ENCODE measurements at places on chromosomes 2 and 18.

DNA sequence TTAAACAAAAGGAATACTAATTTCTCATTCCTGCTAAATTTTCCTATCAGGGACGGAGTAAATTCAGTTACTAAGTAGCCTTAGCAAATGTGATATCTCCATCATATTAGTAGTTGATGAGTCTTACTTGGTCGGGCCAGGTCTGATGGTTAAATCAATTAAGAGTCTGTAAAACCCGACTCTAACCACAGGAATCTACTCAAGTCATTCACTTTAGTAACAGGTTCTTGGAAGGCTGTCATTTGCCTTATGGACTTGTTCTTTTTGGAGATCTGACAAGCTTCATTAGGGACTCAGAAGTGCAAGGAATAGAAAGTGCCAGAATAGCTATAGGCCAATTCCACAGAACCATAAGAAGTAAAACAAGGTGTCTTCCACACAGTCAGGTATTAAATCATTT, 119.0 kb downstream of the GCA start:
- no peak for DNase-seq

- DNase-seq = no peak
Measured at GRCh38 chr2:46351750-46352138, 54.5 kb downstream of the EPAS1 start.

DNA sequence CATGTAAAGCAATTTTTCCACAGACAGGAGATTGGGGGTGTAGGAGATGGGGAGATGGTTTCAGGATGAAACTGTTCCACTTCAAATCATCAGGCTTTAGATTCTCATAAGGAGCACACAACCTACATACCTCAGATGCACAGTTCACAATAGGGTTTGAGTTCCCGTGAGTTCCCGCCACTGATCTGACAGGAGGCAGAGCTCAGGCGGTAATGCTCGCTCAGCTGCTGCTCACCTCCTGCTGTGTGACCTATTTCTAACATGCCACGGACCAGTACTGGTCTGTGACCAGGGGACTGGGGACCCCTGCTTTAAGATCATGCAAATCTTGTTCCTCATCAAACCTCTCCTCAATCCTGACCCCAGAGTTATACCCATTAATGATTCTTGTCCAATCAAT, 70.1 kb downstream of the RPE start:
- no peak for DNase-seq

DNA sequence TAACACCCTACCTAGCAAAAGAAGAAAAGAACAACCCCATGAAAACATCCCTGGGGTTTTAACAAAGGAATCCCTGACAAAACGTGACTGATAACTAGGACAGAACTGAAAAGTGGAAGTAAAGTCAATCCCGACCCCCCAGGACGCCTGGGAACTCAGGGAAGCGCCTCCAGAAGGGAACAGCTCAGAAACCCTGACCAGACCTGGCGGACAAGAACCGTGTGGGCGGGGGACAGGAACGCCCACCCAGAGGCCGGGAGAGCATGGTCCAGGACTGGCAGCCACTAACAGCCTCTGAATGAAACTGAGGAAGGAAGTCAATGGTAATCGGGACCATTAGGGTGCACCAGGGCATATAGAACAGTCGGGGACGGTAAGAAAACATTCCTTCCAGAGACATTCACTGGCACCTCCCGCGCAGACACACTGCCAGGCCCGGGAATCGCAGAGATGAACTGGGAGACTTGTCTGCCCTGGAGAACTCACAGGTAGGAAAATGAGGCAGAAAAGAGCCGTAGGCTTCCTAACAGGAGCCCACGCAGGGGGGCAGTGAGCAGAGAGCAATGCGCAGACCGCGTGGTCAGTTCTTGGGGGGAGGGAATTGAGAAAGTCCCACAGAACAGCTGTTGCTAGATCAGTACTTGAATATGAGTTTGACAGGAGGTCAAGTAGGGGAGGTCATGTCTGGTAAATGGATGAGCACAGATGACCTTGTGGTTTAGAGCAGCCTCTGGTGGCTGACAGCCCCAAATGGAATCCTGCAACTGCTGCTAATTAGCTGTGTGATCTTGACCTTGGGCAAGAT, 1.3 kb upstream of the TBC1D8 start:
- DNase-seq = no peak

- no peak for DNase-seq
Measured at GRCh38 chr18:66916834-66917233, 312.9 kb upstream of the CDH19 start.

DNA sequence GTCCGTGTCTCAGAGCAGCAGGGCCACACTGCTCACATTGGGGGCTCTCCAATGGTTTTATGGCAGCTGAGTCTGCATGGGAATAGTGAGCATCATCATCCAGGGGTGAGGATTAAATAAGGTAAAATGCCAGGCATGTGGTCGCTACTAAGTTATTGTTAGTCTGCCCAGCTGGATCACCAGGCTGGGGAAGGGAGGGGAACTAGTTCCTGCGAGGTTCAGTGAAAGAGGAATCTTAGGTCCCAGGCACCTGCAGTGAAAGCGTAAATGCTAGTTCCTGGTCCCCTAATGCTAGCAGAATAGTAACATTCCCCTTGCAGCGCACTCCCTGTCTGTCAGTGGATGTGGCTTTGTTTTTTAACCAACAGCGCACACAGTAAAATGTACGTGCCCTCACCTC, 60.1 kb downstream of the ARHGEF4 start:
- no peak for DNase-seq

GRCh38 chr18:48893061-48893607, 57.6 kb downstream of the SMAD7 start:
- peak; percentile 55 for DNase-seq

- DNase-seq = no peak
Measured at GRCh38 chr2:48383036-48383435, 146.9 kb upstream of the STON1 start.

GRCh38 chr2:190205657-190206056, 114.0 kb downstream of the HIBCH start:
- DNase-seq = no peak

- no peak for DNase-seq
Measured at GRCh38 chr18:57063601-57064103, 83.2 kb upstream of the BOD1L2 start.

DNA sequence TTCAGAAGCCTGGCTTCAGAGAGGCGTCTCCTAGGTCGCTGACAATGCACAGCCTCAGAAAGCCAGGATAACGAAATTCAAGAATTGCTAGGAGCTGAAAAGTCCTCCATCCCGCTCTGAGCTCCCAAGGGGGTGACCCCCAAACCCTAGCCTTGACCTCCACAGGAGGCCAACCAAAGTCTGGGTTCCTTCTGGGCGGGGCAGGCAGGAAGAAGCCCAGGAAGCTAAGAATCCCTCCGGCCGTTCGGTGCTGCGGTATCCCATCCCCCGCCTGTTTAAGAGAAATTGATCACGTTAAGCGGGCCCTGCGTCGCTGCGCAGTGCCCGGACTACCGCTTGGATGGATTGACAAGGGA, 2.5 kb upstream of the OSR1 start:
- no peak for DNase-seq

GRCh38 chr2:160229591-160229990, 29.5 kb upstream of the ITGB6 start:
- no peak for DNase-seq

DNA sequence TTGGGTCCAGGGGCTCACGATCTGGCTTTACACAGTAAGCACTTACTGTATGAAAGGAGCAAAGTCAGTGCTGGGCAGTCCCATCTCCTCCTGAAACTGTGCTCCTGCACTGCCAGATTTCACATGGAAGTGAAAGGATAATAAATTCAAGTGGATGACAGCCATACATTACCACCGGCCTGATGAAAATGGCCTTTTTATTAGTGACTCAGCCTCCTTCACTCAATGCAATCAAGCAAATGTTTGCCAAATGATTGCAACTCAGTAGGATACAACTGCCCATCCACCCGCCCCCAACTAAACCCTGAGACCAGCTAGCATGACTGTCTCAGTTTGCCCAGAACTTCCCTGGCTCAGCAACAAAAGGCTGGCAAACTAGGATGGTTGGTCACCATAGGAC, 77.1 kb downstream of the MYO5B start:
- DNase-seq = no peak

DNA sequence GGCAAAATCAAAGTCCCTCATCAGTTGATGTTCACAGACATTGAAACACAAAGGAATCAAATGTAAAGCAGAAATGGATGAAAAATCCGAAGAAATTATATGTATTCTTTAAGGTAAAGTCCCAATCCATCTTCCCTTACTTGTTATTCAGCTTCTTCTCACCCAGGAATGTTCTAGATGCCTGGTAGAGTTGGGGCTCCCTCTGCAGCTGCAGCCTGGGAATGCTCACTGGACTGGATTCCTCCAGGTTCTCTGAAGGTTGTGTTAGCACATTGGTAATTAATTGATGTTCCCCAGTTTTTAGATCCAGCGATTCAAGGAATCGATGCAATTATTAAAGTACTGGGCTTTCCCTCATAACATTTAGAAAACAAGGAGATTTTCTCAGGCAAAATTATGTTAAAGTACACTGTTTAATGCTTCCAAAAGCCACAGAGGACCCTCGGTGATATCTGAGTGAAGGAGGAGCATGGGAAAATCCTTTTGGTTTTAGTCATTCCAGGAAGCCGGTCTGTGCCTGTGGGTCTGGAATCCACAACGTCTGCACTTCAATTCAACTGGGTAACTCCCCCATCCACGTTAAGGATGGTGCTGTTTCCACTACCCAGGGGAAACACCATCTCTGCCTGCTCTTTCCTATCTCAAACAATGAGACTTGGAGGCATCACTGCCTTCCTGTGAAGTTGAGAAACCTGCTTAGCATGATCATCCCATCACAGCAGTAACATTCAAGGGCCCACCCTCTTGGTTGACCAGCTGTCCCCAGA, 22.0 kb downstream of the NTSR2 start:
- no peak for DNase-seq

GRCh38 chr2:169572821-169573159, 875 bp downstream of the FASTKD1 start:
- no peak for DNase-seq

GRCh38 chr2:8379549-8379948, 302.3 kb upstream of the ID2 start:
- no peak for DNase-seq

GRCh38 chr18:25675123-25675850, 323.3 kb upstream of the ZNF521 start:
- no peak for DNase-seq

- no peak for DNase-seq
Measured at GRCh38 chr2:55239656-55240222, 7.3 kb downstream of the RPS27A start.

DNA sequence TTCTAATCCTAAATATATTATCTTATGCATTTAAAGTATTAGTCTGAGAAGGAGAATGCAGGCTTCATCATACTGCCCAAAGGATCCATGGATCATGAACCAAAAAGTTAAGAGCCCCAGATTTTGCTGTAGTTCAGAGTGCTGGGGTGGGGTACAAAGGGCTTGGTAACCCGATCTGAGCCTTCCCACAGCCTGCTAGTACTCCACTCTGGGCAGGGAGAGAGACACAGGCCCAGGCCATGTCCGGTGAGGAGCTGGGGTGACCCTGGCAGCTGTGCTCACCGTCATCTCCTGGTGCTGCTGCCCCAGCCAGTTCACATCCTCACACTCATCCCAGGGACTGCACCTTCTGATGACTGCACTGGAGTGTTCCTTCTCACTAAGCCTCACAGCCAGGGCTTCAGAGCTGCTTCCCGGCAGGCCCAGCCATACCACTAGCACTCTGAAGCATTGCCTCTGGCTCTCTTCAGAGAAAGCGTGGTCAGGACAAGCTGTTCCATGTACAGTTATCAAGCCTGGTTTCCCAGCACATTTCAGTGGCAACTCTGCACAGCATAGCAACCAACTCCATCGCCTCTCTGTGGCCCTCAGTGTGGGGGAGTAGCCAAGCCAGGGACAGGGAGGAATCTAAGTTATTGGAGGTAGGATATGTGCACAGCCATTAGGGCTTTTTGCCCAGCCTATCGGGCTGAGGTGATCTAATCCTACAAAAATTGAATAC, 189.0 kb upstream of the CTAGE1 start:
- peak; percentile 72 for DNase-seq

DNA sequence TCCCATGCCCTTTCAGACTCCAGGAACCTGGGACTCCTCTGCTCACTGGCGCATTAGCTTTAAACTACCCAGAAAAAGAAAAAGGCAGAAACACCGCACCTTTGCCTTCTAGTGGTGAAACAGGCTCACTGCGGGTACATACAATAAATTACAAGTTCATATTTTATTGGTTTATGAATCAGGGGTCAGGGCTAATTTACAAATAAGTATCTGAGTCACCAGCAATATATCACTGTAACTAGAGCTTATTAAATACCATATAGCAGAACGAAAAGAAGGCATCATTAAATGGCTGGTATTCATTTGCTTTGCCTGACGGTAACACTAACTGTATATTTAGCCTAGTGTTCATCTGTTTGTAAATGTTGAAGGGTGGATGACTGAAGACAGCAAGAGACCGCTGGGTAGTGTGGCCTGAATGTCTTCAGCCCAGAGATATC, 26.9 kb upstream of the DTNB start:
- DNase-seq = no peak
